ENCODE measurements at places on chromosomes 7 and 10.
A peak's percentile ranks its signal among the peaks of the same experiment; 100 is the strongest.

GRCh38 chr10:30550967-30551815 is 78.4 kb downstream of the LYZL2 start:
- DNase-seq = no peak

DNA sequence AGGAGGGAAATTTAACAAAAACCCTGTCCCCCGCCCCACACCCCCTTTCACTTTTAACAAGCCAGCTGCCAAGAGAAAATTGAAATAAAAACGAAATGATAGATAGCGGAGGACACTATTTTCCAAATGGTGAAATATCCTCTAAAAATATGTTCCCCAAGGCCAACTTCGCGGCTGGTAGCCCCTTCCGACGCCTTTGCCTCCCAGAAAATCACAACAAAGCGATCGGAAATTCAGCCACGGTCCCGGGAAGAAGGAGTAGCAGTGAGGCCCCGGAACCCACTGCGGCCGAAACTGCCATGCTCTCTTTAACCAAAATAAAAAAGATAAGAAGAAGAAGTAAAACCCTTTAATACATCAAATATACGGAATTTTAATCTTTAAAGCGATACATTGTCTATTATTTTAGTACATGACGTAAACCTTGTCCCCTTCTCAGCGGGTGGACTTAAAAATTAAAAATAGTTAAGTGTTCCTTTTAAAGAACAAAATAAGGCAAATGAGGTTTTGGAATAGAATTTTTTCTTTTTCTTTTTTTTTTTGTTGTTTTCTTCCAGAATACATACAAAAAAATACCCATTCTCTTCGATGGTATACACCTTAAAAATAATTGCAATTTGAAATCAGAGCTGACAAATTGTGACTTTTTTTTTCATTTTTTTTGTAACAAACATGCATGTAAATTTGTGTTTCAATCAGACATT is 3.9 kb downstream of the ZNF503 start:
- DNase-seq = no peak

- peak; percentile 56 for DNase-seq
Observed at GRCh38 chr7:116231949-116232348, 21.6 kb downstream of the TES start.

- no peak for DNase-seq
Observed at GRCh38 chr10:131815266-131816156, 85.3 kb upstream of the PPP2R2D start.

DNA sequence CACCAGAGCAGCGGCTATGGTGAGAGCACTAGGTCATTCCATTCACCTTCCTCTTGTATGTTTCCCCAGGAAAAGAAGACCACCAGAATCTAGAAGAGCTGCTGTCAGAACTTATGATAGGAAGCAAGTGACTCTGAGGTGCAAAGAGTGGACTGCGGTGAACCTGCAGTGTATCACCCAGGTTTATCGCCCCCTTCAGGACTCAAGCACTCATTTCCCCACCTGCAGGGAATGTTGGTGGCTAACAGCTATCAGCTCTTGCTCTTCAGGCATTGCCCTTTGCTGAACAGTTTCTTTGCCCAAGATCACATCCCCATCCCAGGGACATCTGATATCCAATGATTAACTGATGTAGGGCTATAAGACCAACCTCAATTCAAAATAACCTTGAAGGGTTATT is 66.3 kb upstream of the IL6 start:
- no peak for DNase-seq

Measured in myocyte (in vitro differentiated cells).